ENCODE measurements at places on chromosomes 11 and 22. TPM values are rescaled to one million over a fixed set of nuclear protein-coding genes. Genes with fewer than 3 reads are reported as not detected.

DNA sequence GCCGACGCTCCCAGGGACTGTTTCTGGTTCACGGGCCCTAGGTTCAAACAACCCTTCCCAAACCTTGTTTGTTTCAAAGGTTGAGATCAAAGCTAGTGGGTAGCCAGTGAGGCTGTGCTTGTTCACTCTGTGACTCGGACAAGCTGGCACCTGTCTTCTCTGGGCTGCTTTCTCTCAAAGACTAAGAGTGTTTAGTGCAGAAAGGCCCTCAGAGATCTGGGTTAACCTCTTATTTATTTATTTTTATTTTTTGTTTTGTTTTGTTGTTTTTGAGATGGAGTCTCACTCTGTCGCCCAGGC is 13.0 kb upstream of the MALAT1 start:
- no peak for DNase-seq

- DNase-seq, result no peak
Measured at GRCh38 chr11:9755561-9756185, 91.8 kb downstream of the SWAP70 start.

DNA sequence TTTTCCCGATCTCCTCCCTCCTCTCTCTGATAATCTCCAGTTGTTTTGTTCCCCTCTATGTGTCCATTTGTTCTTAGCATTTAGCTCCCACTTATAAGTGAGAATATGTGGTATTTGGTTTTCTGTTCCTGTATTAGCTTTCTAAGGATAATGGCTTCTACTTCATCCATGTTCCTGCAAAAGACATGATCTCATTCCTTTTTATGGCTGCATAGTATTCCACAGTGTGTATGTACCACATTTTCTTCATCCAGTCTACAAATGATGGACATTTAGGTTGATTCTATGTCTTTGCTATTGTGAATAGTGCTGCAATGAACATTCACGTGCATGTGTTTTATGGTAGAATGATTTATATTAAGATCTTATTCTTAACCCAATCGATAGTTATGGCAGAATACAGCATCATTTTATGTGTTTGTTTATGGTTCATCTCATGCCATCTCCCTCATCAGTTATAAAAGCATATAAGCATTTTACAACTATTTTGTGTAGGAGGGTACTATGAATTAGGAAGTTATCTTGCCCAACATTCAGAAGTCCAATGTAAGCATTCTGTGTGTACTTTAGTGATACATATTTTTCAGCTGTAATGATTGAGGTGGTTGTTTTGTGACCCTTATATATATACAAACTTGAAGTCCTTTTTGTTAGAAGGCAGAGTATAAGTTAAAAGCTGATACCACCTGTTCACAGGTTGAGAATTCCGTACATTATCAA is 3.2 kb downstream of the MS4A3 start:
- no peak for DNase-seq

DNA sequence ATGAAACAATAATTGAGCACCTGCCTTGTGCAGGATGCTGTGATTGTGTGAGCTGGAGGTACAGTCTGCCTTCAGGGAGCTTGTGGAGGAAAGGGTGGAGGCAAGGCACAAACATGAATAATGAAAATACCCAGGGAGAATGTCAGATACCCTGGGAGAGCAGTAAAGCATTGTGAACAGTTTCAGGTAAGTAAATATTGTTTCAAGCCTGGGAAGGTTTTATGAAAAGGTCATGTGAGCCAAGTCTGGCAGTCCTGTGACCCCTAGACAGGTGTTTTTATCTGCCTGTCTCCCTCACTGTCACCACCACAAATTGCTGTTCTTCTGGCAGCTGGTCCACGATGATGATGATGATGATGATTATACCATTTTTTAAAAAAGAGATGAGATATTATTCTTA is 32.0 kb downstream of the SPECC1L start:
- DNase-seq, result no peak

DNA sequence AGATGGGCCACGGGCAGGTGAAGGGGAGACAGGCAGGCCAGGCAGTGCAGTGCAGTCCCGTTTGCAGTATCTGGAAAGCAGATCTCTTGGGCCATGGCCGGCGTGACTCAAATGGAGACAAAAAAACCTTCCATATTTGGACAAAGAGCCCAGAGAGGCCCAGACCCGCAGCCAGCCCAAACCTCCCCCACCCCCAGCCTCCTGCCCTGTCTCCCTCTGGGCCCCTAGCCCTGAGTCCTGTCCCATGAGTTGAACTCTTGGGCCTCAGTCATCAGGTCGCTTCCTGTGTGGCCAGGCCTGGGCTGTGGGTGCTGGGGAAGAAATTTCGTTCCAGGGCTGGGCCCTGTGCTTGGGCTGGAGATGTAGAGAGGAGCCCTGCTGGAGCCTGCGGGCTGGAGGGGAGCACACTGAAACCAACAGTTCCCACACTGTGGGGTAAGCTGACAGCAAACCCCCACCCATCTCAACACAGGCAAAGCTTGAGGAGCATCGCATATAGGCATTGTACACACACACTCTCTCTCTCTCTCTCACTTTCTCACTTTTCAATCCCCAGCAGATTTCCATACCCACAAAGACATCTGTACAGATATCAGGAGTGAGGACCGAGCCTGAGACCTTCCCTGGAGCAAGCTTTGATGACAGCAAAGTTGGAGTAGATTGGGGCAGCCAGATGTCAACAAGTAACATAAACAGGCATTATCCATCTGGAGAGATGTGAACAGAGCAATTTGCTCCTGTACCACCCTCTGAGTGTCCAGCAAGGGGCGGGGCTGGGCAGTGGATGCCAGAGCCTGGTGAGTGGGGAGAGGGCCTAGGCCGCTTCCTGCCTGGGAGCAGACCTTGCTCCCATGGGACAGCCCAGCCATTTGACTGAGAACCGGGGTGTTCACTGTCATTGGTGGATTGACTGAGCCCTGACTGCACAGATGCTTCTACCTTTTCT is 17.2 kb downstream of the ARHGEF17 start:
- no peak for DNase-seq

DNA sequence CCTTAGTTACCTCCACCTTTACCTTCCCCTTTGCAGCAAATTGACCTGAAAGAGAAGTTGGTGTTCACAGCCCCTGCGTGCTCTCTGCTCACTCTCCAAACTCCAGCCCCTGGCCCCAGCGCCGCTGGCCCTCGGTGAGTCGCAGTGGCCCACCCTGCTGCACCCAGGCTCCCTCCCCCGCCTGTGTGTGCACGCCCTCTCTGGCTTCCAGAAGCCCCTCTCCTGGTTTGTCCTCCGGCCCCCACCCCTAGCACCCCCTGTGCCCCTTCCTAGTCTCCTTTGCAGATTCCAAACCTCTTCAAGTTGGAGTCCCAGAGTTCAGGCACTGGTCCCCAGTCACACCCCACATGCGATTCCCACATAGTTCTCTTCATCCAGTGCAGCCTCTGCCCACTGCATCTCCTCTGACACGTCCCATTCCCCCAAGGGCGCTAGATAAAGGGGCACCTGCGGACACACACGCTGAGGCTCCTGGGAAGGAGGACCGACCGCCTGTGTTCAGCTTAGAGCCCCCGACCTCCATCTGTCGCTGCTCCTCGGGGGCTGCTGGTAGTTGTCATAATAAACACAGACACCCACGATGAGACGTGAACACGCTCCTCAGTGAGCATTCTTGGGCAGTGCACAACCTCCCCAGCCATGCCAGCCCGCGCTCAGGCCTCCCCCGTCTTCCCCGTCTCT is 1.5 kb upstream of the PHRF1 start:
- DNase-seq, result no peak

DNA sequence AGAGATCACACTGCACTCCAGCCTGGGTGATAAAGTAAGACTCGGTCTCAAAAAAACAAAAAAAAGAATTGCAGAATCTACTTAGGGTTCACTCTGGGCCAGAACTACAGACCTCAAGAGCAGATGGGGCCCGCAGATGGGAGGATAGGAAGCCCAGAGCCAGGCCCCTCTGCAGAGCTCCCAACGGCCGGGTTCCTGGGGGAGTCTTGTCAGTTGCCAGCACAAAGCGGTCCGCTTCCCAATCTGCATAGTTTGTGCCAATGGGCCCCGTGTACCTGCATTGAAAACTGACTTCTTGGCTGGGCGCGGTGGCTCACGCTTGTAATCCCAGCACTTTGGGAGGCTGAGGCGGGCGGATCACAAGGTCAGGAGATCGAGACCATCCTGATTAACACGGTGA is 1.7 kb upstream of the CHID1 start:
- no peak for DNase-seq

GRCh38 chr11:43508511-43508918 is 149.8 kb downstream of the TTC17 start:
- DNase-seq, result no peak

DNA sequence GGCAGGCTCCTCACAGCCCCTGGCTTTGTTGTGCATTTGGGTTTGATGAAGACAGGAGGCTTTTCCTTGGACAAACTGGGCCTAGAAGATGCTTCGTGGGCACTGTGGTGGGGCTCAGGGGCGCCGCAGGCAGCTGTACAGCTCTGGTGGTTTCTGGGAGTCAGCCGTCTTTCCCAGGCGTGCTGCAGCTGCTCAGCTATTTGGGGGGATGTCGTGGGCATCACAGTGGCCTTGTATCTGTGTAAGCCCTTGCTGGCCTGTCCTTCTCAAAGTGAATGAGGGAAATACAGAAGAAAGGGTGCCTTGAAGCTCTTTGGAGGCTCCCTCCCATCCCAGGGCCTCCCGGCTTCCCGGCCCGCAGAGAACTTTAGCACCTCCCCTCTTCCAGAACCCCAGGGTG is 89.5 kb downstream of the TBC1D22A start:
- no peak for DNase-seq

GRCh38 chr11:95700471-95700817 is 89.1 kb downstream of the FAM76B start:
- DNase-seq, result no peak

DNA sequence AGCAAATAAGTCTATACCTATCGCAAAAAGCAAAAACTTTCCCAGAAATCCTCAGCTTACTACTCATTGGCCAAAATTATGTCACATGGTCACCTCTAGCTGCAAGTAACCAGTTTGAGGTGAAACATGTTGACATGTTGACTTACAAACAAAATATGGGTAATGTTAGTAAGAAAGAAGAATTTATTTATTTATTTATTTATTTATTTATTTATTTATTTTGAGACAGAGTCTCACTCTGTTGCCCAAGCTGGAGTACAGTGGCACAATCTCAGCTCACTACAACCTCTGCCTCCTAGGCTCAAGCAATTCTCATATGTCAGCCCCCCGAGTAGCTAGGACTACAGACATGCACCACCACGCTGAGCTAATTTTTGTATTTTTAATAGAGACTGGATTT is 5.4 kb upstream of the SLC35C1 start:
- no peak for DNase-seq

- no peak for DNase-seq
Measured at GRCh38 chr22:41709341-41709740, 10.0 kb downstream of the MEI1 start.

DNA sequence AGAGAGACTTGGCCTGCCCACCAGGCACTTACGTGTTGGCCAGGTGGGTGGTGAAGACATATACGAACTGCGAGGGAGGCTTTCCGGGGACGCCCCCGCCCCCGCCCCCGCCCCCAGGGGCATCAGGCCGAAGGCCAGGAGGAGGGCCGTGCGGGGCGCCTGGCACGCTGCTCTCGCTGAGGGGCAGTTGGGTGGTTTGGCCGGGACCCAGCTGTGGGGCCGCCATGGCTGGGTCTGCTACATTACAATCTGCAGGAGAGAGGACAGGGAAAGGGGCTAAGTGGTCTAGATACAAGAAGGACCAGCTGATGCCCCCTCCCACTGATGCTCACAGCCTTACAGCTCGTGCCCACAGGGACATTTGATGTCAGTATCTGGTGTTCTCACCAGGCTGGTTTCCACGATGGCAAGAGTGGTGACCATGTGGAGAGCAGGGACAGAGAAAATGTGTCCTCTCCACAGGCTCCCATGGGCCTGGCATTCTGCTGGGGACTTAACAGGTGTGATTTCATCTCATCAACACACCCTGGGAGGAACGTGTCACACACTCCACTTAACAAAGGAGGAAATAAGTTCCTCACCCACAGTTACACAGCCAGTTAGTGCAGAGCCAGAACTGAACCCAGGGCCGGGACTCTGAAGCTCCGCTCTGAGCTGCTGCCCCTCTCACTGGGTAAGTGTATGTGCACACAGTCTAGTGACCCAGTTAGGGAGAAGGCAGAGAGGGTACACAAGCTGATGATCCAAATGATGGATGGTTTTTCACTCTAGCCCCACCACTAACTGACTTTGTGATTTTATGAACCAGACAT is 19.7 kb downstream of the CXCR5 start:
- DNase-seq, result no peak

DNA sequence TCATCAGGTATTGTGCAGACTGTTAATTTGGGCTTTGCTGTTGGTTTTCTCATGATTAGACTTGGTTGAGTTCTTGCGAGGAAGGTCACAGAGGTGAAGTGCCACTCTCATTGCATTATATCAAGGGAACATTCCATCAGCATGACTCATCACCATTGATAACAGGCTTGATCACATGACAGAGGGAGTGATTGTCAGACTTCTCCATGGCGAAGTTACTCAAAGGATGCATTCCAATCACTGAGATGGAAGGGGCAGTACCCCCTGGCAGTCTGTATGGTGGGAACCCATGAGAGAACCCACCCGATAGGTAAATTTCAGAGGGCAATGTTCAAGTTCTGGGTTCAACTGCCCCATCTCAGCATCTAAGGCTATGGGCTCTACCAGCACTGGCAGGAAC is 19.4 kb upstream of the P2RY2 start:
- no peak for DNase-seq

- no peak for DNase-seq
Measured at GRCh38 chr11:128335729-128336128, 251.6 kb downstream of the ETS1 start.

GRCh38 chr22:42719133-42719532 is 1.5 kb downstream of the A4GALT start:
- no peak for DNase-seq

- DNase-seq, result no peak
Measured at GRCh38 chr11:119341222-119342022, 739 bp upstream of the C1QTNF5 start.

- peak; percentile 13 for DNase-seq
Measured at GRCh38 chr22:44362249-44363012, 49.7 kb upstream of the SHISAL1 start.

DNA sequence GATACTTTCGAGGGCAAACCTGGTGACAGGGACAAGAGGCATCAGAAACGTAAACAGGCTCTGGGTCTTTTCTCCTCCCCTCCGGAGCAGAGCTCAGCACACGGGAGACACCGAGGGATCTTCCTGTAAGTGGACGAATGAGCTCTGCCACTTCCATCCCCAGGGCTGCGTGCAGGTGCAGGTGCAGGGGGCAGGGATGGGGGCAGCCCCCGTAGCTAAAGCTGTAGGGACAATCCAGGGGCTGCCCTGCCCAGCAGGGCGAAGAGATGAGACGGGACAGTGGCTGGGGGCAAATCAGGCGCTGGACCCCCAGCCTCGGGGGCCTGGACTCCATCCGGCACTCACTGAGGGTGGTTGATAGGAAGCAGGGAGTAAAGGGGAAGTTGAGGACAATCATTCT is 505.4 kb downstream of the BRD1 start:
- no peak for DNase-seq

The CCDC15 gene
- total RNA-seq, result 0.66 TPM

The OSBP2 gene
- total RNA-seq, result 2.3 TPM

The PHF21A gene
- 18.9 TPM for total RNA-seq

The SLC22A6 gene
- total RNA-seq, result not detected

All from pancreas (tissue), 10 donors.